ENCODE measurements at places on chromosomes 2 and 18.

- DNase-seq: no peak
These were observed 464.8 kb upstream of the RGPD4 start for GRCh38 chr2:107361751-107362381.

DNA sequence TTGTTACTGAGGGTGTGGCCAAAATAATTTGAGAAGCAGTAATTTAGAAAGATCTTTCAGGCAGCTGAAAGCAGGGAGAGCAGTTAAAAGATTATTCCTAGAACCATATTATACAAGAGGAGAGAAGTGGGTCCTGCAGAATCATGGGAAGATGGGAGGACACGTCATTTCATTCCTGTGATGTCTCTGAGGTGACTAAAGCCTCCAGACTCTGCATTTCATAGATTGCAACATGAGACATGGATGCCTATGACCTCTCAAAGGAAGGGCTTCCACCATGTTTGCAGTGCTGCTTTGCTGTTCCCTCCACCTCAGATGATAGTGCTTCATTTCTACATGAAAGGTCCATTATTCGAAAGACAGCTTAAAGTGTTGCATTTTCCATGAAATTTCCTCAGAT lies 788.4 kb downstream of the TSN start:
- no peak for DNase-seq

DNA sequence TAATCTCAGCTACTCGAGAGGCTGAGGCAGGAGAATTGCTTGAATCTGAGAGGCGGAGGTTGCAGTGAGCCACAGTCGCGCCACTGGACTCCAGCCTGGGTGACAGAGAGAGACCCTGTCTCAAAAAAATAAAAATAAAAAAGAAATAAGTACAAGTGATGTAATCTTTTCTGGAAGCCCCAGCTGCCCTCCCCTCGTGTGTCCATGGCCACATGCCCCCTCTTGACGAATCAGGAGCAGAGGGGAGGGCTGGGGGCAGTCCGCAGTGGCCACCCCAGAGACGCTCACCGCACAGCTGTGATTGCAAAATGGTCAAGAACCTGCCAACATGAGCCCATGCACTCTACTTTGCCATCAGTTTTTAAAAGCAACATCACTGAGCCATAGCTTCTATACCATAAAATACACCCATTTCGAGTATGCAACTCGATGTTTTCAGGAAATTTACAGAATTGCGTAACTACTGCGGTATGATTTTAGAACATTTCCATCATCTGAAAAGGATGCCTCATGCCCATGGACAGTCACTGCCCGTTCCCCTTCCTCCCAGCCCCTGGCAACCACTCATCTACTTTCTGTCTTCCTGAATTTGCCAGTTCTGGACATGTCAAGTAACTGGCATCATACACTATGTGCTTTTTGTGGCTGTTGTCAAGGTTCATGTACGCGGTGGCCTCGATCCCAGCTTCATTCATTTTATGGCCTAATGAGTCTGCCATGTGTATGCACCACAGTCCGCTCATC lies 88.1 kb downstream of the NDUFA10 start:
- DNase-seq: no peak

DNA sequence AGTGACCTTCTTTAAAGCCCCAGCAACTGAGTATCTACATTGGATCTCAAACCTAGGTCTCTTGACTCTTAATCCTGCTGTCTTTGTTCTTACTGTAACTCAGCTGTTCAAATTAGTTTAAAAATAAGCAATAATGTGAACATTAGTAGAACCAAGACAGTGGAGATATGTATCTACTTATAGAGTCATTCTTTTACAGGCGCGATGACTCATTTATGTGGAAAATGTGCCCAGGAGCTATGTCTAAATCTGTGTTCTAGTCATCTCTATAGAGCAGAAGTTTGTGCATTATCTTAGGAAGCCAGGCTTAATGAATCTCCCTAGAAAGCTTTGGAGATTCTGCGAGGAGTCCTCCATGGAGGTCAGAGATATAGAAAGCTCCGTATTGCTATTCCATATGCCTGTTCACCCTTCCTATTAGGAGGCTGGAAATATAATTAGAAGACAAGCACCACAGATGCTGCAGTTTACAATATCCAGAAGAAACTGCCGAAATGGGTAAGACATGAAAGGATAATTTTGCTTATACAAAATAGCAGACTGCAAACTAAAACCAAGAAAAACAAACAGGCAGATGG lies 211.6 kb downstream of the TRIB2 start:
- DNase-seq: peak; percentile 7

DNA sequence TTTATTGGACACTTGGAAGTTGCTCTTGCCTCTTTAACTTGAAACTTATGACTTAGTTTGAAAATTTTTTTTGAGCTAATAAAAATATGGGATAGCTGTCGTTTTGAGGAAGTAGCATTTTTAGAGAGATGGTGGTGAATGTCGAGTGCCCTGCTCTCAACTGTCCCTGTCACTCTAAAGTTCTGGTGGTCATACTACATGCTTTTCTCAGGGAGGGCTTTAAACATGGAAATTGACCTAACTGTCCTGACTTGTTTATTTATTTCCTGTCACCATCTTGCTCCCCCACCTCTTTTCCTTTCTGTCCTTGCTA lies 16.0 kb downstream of the CEP192 start:
- no peak for DNase-seq

- no peak for DNase-seq
These were observed 30.5 kb downstream of the GPC1 start for GRCh38 chr2:240465765-240466578.

DNA sequence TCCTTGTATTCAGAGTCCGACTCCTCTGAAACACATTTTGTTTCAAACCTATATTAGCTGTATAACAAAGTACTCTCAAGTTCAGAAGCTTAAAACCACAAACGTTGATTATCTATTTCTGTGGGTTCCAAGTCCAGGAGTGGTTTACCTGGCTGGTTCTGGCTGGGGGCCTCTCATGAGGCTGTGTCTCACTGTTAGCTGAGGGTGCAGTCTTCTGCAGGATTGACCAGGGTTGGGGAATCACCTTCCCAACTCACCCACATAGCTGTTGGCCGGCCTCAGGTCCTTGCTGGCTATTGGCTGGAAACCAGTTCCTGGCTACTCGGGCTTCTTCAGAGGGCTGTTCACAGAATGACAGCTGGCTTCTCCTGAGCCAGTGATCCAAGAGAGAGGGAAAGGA lies 18.0 kb upstream of the ATIC start:
- DNase-seq: no peak

GRCh38 chr2:9717886-9718451 lies 87.2 kb upstream of the YWHAQ start:
- no peak for DNase-seq

DNA sequence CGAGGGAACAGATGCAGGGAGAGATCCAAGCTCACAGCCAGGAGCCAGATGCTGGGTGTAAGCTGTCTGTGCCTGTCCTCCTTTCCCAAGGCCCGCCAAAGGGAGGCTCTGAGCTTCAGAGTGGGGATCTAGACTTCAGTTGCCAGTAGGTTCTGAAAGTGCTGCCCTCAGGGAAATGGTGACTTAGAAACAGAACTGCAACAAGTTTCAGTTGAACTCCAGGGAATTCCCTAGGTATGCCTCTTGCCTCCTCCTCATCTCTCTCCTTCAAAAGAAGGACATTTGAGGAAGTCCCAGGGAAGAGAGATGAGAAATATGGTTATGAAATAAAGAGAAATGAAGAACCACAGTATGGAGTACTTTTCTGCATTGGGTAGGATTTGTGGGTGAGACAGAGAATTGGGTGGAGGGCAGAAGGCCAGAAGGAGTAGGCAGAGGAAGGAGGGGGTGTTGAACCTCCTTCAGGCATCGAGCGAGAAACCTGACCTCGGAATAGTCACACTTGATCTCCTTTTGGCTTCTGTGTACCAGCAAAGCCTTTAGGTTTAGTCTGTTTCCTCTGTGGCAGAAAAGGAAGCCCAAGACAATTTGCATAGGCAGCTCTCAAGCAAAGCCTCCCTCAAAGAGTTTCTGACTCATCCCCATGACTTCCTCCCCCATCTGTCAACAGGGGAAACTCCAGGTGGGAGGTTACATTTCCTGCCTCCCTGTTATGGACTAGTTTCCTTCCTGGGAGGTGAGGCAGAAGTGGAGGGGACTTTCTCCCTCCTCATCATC lies 45.7 kb downstream of the QPCT start:
- DNase-seq: no peak

DNA sequence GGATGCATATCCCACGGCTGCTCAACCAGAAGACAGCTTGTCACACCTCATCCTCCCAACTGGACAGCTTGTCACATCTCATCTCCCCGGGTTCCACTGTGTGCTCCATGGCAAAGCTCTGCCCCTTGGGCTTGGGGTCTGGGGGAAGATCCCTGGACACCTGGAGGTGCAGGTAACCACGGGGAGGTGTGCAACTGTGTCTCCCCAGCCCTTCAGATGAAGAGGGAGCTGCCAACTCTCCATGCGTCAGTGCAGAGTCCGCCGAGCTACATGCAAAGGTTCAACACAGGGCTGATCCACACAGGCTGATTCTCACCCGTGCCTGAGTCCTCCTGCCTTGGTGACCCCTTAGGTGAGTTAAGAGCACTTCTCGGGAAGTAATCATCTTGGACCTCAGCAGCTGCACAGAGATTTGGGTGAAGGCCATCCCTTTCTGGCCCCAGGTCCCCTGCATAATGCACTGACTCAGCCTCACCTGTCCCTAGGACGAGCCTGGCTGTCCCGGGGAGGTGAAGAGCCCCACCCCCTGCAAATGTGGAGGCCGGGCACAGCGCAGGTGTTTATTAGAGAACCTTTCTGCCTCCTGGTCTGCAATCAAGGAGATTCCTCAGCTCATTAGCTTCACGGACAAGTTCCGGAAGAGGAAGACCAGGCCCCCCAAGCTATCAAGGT lies 157.9 kb downstream of the PXDN start:
- DNase-seq: no peak

DNA sequence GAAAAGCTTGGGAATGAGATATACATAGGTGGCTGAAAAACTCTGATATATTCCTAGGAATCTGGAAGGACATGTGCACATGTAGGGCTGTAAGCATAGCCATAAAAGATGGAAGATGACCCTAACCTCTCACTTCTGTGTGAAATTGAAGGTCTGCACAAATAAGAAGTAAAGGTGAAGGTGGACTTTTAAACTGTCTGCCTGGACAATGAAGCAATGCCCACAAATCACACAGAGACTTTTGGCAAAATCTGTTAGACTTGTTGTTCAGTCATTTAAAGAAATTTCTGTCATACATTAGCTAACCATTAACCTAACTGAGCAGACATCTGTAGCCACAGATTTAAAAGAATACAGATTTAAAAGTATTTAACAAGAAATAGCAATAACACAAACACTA lies 65.3 kb upstream of the CCDC178 start:
- no peak for DNase-seq

DNA sequence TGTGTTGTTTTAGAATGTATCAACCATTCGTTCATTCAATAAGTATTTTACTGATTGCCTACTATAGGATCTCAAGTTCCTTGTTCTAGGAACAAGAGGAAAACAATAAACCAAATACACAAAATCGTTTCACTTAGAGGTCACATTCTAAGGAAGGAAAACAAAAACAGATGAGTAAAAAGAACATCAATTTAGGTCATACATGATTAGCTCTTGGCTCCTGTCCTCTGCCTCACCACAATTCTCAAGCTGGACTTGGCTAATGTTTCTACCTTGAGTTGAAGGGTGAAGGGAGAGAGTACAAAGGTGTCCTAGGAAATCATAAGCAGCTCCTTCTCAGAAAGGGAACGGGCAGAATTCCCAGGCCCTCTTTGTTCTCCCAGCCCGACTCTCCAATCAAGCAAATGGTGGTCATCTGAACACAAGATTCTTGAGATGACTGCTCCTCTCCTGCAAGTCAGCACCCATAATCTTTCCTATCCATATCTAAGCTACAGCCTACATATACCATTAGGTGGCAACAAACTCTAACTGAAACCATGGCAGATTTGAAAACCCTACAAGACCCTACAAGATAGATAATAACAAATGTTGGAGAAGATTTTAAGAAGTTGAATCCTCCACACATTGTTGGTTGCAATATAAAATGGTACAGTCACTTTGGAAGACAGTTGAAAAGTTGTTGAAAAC lies 76.0 kb downstream of the CBLN2 start:
- DNase-seq: no peak

DNA sequence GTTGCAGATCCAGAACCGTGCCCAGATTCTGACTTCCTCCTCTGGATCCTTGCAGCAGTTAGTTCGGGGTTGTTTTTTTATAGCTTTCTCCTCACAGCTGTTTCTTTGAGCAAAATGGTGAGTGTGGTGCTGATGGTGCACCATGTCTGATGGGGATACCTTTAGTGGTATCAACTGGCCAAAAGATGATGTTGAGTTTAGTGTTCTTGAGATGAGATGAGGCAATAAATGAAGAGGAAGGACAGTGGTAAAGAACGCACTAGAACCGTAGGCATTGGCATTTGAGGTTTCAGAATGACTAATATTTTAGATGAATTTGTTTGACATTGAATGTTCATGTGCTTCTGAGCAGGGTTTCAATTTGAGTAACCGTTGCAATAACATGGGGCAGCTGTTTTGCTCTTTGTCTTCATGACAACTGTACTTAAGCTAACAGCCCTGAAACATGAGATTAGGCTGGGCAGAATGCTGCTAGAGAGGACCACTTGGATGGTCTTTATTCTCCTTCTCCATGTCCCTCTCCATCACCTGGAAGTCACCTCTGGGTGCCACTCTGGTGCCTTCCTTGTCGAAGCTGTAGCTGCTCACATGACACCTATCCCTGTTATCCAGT lies 3.9 kb downstream of the CTLA4 start:
- no peak for DNase-seq

DNA sequence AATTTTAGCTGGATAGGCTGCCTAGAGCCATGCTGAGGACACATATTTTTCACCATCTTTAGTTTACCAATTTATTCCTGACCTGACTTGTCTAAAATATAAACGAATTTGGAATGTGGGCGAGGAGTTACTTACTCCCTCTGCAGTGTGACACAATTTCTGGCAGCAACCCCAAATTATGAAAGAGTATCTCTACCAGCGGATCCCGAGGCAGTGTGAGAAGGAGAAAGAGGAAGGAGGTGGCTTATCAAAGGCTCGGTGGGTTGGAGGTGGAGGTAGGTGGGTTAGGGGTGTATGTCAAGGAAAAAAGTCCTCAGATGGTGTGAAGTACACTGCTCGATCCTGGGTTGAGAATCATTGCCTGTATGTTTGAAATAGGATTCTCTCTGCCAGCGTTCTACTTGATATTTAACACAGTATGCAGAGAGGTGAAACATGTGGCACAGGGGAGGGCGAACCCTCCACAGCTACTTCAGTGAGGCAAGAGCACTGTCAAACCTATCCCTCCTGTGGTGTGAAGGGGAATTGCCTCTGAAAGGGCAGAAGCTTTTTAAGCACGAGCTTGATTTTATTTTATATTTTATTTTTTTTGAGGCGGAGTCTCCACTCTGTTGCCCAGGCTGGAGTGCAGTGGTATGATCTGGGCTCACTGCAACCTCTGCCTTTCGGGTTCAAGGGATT lies 76.0 kb downstream of the RFTN2 start:
- DNase-seq: no peak

GRCh38 chr2:28274911-28275685 lies 117.6 kb upstream of the FOSL2 start:
- DNase-seq: no peak

- no peak for DNase-seq
These were observed 1541.1 kb downstream of the LRP1B start for GRCh38 chr2:140589696-140590095.
